ENCODE measurements at places on chromosomes 5 and 9. TPM values are rescaled to one million over a fixed set of nuclear protein-coding genes. Genes with fewer than 3 reads are reported as not detected.

DNA sequence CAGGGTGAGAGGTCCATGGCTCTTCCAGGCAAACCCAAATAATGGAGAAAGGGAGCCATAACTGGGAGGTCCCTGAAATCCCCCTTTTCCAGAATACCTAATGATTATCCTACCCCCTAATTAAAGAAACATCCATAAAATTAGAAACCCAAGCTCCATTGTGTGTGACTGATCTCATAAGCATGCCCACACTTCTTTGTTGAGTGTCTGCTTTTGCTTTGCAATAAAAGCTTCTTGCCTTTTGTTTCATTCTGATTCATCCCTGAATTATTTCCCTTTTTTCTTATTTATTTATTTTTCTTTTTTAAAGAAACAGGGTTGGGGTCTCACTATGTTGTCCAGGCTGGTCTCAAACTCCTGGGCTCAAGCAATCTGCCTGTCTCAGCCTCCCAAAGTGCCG lies 33.1 kb downstream of the BTF3 start:
- H3K4me1 ChIP-seq: no peaks in the 10 kb centered on the region
- no peak overlapping the region for H3K27ac ChIP-seq
- no peak for DNase-seq
- H3K27me3 ChIP-seq: no peaks in the 10 kb centered on the region
- H3K4me3 ChIP-seq: no peak overlapping the region
- H3K36me3 ChIP-seq: no peaks in the 10 kb centered on the region

Gene PCDHA12
- 6.1 TPM for total RNA-seq

GRCh38 chr9:28464481-28465216 lies 891.4 kb upstream of the C9orf72 start:
- H3K4me1 ChIP-seq: peaks cover 10% of the 10 kb centered on the region
- no peak for DNase-seq
- H3K27ac ChIP-seq: peak overlapping the region; percentile 32
- H3K36me3 ChIP-seq: no peaks in the 10 kb centered on the region
- H3K4me3 ChIP-seq: no peak overlapping the region
- no peaks in the 10 kb centered on the region for H3K27me3 ChIP-seq

GRCh38 chr5:161410640-161411039 lies 135.9 kb downstream of the GABRB2 start:
- peaks cover 7% of the 10 kb centered on the region for H3K4me1 ChIP-seq
- H3K36me3 ChIP-seq: no peaks in the 10 kb centered on the region
- no peak for DNase-seq
- no peak overlapping the region for H3K4me3 ChIP-seq
- H3K27me3 ChIP-seq: no peaks in the 10 kb centered on the region

GRCh38 chr9:78592811-78593210 lies 295.9 kb downstream of the PSAT1 start:
- H3K4me3 ChIP-seq: no peak overlapping the region
- no peaks in the 10 kb centered on the region for H3K27me3 ChIP-seq
- H3K36me3 ChIP-seq: no peaks in the 10 kb centered on the region
- H3K27ac ChIP-seq: peak overlapping the region; percentile 20
- DNase-seq: peak; percentile 16

- DNase-seq: no peak
- peaks cover 28% of the 10 kb centered on the region for H3K36me3 ChIP-seq
- no peak overlapping the region for H3K4me3 ChIP-seq
- no peaks in the 10 kb centered on the region for H3K27me3 ChIP-seq
- no peaks in the 10 kb centered on the region for H3K4me1 ChIP-seq
- no peak overlapping the region for H3K27ac ChIP-seq
Measured at GRCh38 chr9:120861935-120862334, 15.1 kb downstream of the PHF19 start.

DNA sequence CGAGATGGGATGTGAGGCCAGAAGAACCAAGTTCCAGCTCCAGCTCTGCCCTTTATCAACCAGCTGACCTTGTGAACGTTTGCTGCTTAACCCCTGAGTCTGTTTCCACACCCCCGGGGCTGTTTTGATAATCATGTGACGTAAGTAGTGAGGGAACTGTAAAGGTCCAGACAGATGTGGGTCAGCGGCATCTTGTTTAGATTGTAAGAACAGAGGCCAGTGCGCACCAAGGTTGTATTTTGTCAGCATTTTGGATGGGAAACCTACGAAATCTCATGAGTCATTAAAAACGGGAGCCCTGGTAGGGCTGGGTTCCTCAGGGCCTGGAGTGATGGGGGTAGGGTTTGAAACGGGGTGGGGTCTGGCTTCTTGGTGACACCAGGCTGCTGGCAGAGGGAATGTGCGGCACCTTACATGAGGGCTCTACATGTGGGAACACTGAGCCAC lies 13.8 kb upstream of the COL15A1 start:
- H3K36me3 ChIP-seq: no peaks in the 10 kb centered on the region
- H3K27me3 ChIP-seq: peaks cover 21% of the 10 kb centered on the region
- no peak overlapping the region for H3K27ac ChIP-seq
- no peaks in the 10 kb centered on the region for H3K4me1 ChIP-seq
- DNase-seq: peak; percentile 87

- H3K27ac ChIP-seq: peak overlapping the region; percentile 97
- DNase-seq: peak; percentile 56
- H3K36me3 ChIP-seq: peaks cover 11% of the 10 kb centered on the region
- no peaks in the 10 kb centered on the region for H3K27me3 ChIP-seq
Measured at GRCh38 chr5:32312197-32312594, 543 bp downstream of the MTMR12 start.

Gene GRXCR2
- not detected for total RNA-seq

GRCh38 chr5:44002381-44002901 lies 386.8 kb downstream of the FGF10 start:
- peaks cover 7% of the 10 kb centered on the region for H3K36me3 ChIP-seq
- H3K27ac ChIP-seq: peak overlapping the region; percentile 63
- no peak overlapping the region for H3K4me3 ChIP-seq
- DNase-seq: peak; percentile 78

DNA sequence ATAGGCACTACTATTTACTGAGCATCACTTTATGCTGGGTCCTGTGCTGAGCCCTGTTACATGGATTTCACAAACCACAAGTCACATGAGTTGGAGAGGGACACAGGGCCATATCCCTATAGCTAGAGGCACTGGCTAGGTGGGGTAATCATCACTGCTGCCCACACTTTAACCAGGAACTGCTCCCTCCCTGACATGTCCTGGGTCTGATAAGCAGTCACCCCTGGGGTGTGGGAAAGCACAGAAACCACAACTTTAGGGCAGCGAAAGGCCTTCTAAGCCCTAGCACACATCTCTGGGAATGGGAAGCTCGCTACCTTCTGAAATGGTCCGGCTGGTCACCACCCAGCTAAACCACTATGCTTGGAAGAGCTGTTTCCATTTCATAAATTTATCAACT lies 15.0 kb downstream of the TBC1D2 start:
- H3K4me1 ChIP-seq: peaks cover 11% of the 10 kb centered on the region
- H3K27me3 ChIP-seq: no peaks in the 10 kb centered on the region
- peak overlapping the region; percentile 66 for H3K27ac ChIP-seq
- H3K36me3 ChIP-seq: peaks cover 84% of the 10 kb centered on the region
- H3K4me3 ChIP-seq: no peak overlapping the region

DNA sequence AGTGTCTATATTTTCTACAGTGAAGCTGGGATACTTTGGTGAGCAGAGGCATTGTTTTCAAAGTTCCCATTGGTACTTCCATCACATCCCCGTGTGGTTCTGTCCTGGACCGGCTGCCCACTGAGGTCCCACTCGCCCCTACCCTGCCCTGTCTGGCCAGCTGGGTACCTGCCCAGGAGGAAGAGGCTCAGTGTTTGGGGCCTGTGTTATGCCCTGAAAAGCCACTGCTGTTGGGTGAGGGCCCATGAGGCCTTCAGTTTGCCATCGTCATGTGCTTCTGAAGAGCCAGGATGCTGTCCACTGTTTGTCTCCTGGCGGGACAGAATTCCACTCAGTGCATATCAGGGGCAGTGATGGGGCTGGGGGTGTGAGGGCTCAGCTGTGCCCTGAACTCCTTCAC lies 2.6 kb upstream of the CEP72 start:
- H3K4me1 ChIP-seq: peaks cover 13% of the 10 kb centered on the region
- H3K4me3 ChIP-seq: no peak overlapping the region
- H3K27ac ChIP-seq: no peak overlapping the region
- DNase-seq: no peak

DNA sequence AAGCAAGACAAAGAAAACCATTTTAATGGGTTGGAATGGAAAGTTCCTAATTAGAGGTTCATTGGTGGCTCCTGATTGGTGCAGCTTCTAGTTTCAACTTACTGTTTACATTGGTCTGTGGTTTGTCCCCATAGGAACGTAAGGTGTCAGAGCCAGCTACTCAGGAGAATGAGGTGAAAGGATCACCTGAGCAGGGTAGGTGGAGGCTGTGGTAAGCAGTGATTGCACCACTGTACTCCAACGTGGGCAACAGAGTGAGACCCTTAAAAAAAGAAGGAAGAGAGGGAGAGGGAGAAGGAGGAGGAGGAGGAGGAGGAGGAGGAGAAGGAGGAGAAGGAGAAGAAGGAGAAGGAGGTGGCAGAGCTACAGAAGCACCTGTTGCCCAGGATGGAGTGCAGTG lies 30.4 kb downstream of the KCNIP1 start:
- H3K4me3 ChIP-seq: no peak overlapping the region
- no peaks in the 10 kb centered on the region for H3K36me3 ChIP-seq
- peaks cover 33% of the 10 kb centered on the region for H3K27me3 ChIP-seq
- H3K27ac ChIP-seq: no peak overlapping the region

DNA sequence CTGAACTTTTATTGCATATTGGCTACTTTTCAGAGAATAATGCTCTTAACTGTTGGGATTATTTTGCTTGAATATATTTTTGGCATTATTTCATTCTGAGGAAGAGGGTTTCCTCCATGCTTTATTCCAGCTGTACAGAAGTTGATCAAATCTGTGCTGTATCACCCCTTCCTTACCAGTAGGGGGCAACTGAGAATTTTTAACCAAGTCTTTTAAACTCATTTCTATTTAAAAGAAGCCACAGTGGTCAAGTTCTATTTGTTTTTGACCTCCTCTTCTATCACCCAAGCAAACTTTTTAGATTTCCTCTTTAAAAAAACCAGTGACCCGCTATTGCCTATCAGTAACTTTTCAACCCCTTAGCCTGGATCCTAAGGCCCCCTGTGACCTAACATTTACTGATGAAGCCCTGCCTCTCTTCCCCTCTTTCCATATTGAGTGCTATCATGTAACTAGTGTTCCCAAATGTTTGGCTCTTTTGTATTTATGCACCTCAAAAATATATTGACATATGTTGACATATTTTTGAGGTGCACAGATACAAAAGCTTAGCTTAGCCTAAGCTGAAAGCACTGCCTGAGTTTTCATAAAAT lies 80.6 kb downstream of the FBXO4 start:
- no peaks in the 10 kb centered on the region for H3K27me3 ChIP-seq
- peak; percentile 33 for DNase-seq
- no peak overlapping the region for H3K27ac ChIP-seq
- H3K4me3 ChIP-seq: no peak overlapping the region
- no peaks in the 10 kb centered on the region for H3K4me1 ChIP-seq

GRCh38 chr5:138979684-138980280 lies 104.6 kb upstream of the LRRTM2 start:
- DNase-seq: no peak
- H3K4me3 ChIP-seq: no peak overlapping the region
- H3K27ac ChIP-seq: no peak overlapping the region
- peaks cover 26% of the 10 kb centered on the region for H3K36me3 ChIP-seq

Gene IRX2
- 35.4 TPM for total RNA-seq

DNA sequence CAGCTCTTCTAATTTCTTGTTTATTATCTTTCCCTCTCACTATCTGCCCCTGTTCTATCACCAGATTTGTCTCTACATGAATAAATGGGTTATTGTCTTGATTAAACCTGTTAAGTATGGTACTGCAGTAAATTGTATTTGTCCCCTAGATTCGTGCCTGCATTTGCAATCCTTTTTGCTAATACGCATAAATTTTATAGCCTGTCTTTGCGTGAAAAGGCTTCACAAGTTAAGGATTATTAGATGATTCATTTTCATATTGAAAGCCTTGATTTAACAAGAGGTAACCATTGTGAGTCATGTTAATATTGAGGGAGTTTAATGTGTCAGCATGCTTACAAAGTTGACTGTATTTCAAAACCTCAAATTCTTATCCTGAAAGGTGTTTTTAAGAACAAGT lies 204.6 kb downstream of the PCSK1 start:
- peaks cover 38% of the 10 kb centered on the region for H3K4me1 ChIP-seq
- DNase-seq: peak; percentile 57
- H3K4me3 ChIP-seq: peak overlapping the region; percentile 15
- H3K27me3 ChIP-seq: no peaks in the 10 kb centered on the region
- peak overlapping the region; percentile 82 for H3K27ac ChIP-seq
- peaks cover 4% of the 10 kb centered on the region for H3K36me3 ChIP-seq

Gene GFM2
- total RNA-seq: 31.9 TPM

DNA sequence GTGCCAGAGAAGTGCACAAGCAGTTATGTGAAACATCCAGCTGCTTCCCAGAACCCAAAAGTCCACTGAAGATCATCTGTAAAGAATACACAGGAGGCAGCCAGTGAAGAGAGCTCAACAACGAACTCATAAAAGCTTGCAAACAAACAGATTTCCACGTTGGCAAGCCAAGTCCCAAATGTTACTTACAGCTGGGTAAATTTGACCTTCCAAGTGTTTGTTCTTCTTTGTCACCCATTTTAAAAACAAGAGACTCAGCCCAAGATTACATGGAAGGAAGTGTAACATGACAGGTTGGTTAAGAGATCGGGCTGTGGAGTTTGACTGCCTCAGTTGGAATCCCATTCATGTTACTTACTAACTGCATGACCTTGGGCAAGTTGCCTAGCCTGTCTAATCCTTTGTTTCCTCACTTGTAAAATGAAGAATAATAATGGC lies 174.9 kb upstream of the PAPPA start:
- H3K27me3 ChIP-seq: no peaks in the 10 kb centered on the region
- H3K4me1 ChIP-seq: peaks cover 21% of the 10 kb centered on the region
- H3K27ac ChIP-seq: peak overlapping the region; percentile 59
- peaks cover 25% of the 10 kb centered on the region for H3K36me3 ChIP-seq
- peak; percentile 79 for DNase-seq
